ENCODE measurements at places on chromosomes 11 and 22.

GRCh38 chr11:116353589-116353988, 419.2 kb downstream of the BUD13 start:
- no peak for DNase-seq

- DNase-seq: no peak
Observed at GRCh38 chr11:95379479-95379878, 148.5 kb upstream of the SESN3 start.

GRCh38 chr11:119316016-119316728, 758 bp downstream of the MCAM start:
- no peak for DNase-seq

DNA sequence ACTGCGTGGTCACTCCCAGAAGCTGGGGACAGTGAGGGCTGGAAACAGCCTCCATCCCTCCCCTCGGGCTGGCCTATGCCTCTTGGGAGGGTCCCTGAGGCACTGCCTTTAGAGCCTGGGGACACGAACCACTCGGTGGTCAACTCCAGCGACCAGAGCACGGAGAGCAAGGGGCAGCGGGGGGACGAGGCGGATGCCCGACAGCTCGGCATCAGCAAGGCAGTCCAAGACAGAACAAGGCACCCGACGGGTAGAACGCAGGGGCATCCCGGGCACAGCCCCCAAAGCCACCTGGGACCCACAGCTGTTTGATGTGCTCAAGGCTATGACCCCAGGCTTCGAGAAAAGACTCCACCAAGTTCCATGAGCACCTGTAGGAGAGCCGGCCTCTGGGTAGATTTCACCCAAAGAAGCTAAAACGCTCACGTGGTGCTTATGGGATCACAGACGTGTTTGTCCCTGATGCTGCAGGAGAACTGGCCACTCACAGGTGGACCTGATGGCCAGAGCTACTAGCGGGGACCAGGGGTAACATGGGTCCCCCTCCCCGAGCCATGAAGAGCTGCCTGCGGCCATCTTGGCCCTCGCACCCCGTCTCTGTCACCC, 510 bp upstream of the LSP1 start:
- DNase-seq: no peak

DNA sequence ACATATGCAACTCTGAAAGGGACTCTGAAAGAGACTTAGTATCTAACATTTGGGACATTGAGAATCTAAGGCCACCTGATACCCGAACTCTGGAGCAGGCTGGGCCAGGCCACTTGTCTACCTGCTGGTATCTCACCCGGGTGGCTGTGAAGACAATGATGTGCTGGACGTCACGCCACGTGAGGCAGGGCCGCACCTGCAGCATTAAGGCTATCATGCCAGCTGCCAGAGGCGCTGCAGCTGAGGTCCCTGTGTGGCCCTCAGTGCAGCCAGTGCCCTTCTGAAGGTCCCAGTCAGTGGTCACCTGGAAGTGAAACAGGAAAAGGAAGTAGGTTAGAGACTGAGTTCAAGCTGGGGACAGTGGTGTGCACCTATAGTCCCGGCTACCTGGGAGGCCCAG, 12.4 kb downstream of the PCSK7 start:
- no peak for DNase-seq

DNA sequence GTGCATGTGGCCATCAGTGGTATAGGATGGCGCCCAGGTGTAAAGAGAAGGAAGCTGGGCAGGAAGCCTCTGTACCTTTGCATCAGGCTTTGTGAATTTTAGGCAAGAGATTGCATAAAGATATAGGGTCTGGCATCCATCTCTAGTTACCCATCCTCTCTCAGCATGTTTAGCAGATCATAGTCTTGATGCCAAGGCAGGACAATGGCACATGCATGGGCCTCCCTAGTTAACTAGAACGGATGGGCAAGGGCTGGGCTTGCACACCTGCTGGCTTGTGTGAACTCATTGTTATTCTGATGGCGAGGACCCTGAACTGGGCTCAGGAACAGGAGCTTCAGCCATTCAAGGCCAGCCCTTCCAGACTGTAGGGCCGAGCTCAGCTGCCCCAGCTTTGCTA, 229.2 kb upstream of the NCAM1 start:
- no peak for DNase-seq

GRCh38 chr11:15774388-15774939, 581.9 kb downstream of the SOX6 start:
- DNase-seq: no peak

DNA sequence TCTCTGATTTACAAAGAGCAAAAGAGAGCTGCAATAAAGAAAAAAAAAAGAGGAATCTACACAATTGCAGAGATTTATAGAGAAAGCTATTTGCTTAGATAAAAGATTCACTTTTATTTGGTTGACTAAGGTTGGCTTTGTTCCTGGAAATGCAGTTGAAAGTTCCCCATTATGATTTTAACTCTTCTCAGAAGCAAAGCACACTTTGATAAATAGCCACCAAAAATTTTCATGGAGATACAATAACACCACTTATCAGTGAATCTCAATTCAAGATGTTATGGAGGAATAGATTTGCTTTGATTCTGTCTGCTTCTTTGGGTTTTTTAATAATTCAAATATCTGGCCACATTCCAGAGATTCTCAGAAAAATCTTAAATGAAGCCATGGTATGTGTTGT, 88.5 kb upstream of the ANO3 start:
- DNase-seq: no peak

DNA sequence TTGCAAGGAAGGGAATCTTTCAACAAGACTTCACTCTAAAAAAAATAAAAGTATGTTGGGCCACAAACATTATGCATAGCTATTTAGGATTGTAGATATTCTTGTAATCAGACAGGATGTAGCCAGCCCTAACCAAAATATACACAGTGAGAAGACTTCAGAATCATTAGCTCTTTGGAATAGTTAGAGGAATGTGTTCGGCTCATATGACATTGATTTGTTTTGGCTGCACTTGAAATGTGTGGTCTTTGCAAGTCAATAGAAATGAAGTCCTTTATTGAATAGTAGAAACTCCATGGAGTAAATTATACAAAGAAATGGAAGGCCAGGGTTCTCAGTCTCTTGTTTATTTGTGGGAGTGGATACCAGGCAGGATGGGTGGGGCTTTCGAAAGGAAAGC, 692.1 kb downstream of the NTM start:
- DNase-seq: no peak

DNA sequence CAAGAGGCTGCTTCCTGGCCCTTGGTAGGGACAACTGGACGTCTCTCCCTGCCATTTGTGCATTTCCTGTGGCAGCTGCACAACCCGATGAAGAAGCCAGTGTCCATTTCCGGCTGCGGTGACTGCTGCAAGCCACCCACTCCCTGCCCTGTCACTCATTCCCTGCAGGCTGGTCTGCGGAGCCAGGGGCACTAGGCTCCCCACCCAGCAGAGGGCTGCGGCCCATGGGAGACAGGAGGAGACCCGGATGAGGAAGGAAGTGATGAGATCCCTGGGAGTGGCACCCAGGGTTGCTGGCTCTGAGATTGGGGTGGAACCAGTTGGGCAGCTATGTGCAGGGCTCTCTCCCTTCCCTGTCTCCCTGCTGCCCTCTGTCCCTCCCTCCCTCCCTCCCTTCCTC, 10.0 kb upstream of the MYRF start:
- DNase-seq: no peak

GRCh38 chr11:69843529-69843921, 24.3 kb upstream of the FGF3 start:
- no peak for DNase-seq

GRCh38 chr11:30495437-30495836, 90.7 kb downstream of the MPPED2 start:
- DNase-seq: no peak

- DNase-seq: no peak
Observed at GRCh38 chr22:27192135-27192829, 534.9 kb downstream of the MIAT start.

DNA sequence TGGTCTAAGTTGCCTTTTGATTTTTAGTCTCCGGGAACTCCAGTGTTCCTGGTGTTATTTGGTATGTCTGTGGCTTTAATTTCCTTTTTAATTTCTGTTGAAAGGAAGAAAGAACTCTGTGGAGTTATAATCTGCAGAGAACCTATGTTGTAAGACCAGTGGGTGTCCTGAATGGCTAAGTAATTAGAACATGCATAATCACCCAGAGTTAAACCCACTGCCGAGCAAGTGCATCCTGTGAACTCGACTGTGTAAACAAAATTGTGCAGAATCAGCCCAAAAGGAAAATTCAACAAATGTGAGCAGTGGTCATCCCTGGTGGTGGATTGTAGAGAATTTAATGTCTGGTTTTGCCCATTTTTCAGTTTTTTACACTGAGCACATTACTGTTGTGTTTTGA, 162.5 kb downstream of the COMMD9 start:
- no peak for DNase-seq

GRCh38 chr22:23305321-23305910, 125.1 kb downstream of the BCR start:
- DNase-seq: no peak

- DNase-seq: no peak
Observed at GRCh38 chr11:11843642-11844041, 1.9 kb downstream of the USP47 start.

GRCh38 chr11:83835423-83835822, 549.3 kb upstream of the CCDC90B start:
- DNase-seq: no peak

- no peak for DNase-seq
Observed at GRCh38 chr11:61401173-61401572, 8.8 kb downstream of the TMEM216 start.

- no peak for DNase-seq
Observed at GRCh38 chr11:7637447-7638157, 35.7 kb downstream of the CYB5R2 start.

GRCh38 chr11:109957000-109957399, 136.2 kb upstream of the ZC3H12C start:
- no peak for DNase-seq

GRCh38 chr11:61333550-61334433, 764 bp downstream of the TKFC start:
- DNase-seq: no peak

DNA sequence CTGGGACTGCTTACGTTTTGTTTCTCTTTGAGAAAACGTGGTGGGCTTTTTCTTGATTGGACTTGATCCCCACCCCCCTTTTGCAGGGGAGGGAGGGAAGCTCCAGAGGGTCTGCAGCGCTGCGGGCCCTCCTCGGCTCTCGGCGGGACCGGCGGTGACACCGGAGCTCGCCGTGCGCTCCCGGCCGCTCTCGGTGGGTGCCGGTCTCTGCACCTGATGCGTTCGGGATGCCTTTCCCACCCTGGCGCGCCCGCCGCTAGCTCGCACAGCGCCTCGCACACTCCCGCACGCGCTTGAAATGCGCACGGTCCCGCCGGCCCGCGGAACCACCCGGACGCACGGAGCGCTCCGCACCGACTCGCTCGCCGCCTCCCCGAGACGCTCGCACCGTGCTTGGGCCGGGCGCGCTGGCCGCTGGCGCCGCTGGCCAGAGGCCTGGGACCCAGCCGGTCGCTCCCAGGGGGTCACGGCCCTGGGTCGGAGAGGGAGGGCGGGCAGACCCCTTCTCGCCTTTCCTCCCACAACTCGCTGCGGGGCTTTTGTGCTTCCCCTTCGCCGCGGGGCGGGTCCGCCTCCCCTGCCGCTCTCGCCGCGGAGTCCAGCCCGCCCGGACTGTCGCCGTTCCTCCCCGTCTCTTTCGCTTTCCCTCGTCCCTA, 1.0 kb downstream of the ZBTB16 start:
- DNase-seq: no peak
